RCC 7860 (cell line): ENCODE measurements at places on chromosomes 6 and 20.

GRCh38 chr6:16168121-16168520 lies 39.2 kb downstream of the MYLIP start:
- no peak for DNase-seq

DNA sequence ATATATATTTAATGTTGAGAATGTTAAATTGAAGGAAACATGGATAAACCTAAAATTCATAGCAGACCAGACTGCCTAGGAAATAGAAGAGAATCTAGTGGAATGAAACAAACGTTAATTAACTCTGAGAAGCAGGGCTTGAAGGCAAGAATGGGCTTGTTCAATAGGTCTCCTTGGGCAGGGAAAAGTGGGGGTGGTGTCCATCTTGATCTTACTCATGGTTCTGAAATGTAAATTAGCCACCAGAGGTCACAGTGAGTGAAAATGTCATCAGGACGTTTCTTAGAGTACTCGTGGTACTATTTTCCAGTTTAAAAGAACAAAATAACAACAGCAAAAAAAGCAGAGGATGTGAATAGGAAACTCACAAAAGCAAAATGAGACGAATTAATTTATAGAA lies 66.8 kb upstream of the BTBD3 start:
- peak; percentile 11 for DNase-seq

GRCh38 chr6:83709748-83710050 lies 798 bp upstream of the SNAP91 start:
- no peak for DNase-seq

DNA sequence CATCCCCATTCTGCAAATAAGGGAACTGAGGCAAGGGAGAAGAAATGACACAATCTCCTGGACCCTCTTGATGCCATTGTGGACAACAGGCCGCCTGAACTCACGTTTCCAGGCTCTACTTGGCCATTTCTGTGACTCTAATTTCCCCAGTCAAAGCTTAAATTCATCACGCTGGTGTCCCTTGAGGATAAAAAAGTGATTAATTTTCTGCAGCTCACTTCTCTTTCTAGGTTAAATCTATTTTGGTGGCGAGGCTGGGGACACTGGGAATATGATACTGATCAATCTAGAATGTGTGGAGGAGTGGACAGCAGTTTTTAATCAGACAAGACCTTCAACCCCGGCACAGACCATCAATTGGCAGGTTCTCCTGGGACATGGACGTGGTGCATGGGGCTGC lies 168.2 kb upstream of the SULF2 start:
- no peak for DNase-seq

DNA sequence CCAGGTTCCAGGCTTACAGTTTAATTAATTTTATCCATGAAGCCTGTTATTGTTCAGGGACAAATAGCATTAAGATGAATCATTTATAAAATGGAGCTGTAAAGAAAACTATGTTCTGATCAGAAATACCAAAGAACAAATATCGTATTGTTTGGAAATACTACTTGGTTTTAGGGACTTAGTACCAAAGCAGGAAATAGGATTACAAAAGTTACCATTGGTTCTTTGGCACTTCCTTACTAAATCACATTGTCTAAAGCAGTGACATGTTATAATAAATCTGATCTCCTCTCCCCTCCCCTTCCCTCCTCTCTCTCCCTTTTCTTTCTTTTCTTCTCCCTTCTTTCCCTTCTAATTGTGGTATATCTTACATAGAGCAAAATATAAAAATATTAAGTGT lies 29.6 kb downstream of the CRYBG1 start:
- no peak for DNase-seq

DNA sequence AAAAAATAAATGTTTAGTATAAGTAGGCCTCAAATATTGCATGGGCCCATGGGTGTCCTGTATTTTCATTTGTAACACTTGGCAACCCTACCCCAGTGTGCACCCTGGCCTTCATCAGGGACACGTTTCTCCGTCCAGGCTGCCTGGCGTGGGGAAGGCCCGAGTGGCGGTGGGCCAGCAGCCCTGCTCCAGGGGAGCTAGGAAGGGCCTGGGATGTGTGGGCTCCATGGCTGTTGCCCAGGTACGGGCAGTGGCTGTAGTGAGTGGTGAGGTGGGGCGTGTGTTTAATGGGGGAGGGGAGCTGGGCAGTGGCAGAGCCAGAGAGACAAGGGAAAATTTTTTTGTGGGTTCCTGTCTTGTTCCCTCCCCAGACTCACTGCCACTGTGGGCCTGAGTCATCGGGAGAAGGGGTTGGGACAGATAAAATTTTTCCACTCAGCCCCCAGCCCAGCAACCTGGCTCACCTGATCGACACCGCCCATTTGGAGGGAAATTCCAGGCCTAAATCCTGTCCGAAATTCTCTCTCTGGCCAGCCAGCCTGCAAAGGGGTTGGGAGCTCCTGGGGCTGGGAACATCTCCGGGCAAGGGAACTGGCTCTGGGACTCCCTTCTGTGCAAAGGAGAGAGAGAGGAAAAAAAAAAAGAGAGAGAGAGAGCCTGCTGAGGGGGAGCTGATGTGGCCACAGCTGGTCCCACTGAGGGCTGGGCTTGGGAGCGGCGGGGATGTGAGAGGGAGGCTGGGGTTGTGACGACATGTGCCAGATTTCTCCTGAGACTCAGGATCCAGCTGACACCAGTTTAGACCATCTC lies 32.5 kb upstream of the VEGFA start:
- DNase-seq = no peak

GRCh38 chr6:12232339-12232738 lies 57.8 kb upstream of the EDN1 start:
- peak; percentile 34 for DNase-seq

- DNase-seq = peak; percentile 42
Observed at GRCh38 chr6:116073765-116074440, 13.2 kb upstream of the FRK start.

DNA sequence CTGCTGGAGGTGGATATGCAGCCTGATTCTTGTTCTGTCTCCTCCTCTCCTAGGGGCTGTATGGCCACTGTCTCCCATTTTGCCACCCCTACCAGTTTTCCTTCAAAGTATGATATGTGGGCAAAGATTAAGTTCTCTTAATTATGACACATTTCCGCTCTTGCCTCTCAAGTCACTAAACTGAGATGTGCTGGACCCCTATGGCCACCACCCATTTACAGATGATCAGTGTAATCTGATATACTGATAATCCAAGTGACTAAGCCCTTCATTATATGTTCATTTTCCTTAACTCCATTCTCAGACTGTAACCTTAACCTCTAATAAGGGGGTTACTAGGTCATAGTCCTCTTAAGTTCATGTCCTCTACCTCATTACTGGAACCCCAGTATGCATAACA lies 711 bp upstream of the C20orf141 start:
- no peak for DNase-seq

DNA sequence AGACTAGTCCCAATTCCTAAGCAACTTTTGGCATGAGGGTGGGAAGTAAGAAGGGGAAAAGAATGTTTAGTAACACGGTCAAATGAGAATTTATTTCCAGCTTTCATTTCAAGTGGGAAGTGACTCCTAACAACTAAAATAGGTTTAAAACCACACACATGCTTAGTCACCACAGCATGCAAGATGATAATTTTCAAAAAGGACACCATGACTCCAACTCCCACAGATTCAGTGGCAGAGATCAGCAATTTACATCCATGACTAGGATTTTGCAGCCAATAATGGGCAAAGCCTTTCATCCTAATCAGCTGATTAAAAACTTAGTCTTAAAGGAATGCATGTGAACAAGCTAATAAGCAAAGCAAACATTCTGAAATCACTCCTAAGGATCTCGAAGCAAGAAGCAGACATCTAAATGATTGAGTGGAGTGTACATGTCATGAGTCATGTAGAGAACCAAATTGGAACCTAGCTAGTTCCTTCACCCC lies 48.1 kb upstream of the GCLC start:
- DNase-seq = peak; percentile 71

DNA sequence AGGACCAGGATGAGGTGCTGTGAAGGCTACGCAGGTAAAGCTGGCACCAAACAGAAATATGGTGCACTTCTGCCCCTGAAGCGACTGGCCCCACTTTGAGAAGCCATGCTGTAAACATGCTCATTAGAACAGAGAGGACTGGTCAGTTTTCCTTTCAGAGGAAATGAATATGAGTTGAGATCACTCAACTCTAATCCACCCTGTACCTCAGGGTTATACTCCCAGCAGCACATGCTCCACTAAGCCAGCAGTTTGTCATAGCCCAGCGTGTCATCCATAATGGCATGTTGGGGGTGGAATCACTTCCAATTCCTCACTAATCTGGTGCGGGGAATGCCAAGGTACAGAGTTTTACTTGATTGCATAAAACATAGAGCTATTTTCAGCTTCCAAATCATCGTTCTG lies 98.1 kb downstream of the HIVEP2 start:
- DNase-seq = peak; percentile 95

DNA sequence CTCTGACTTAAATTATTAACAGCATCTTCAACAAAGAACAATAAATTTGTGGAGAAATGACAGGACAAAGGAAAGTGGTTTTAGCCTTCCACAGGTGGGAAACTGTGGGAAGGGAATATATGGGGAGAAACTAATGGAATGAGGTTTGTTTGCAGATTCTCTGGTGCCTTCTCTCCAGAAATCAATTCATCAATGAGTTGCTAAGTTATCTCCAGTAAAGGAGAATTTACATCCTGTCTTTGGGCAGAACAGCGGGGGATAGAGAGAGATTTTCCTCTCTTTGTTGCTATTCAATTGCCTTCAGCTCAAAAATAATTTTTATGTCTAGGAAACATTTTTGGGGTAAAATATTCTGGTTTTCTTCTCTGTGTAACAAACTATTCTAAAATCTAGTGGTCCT lies 36.9 kb upstream of the LCA5 start:
- DNase-seq = no peak

- no peak for DNase-seq
Observed at GRCh38 chr6:79330704-79331103, 96.2 kb upstream of the HMGN3 start.

- no peak for DNase-seq
Observed at GRCh38 chr6:37952027-37952426, 132.5 kb downstream of the ZFAND3 start.
